Mesothelial cell of epicardium (in vitro differentiated cells): ENCODE measurements at places on chromosomes 12 and 14.

- no peak overlapping the region for H3K27ac ChIP-seq
- H3K27me3 ChIP-seq, result peaks cover 1% of the 10 kb centered on the region
- no peak for DNase-seq
- H3K36me3 ChIP-seq, result no peaks in the 10 kb centered on the region
- H3K4me3 ChIP-seq, result no peak overlapping the region
- no peaks in the 10 kb centered on the region for H3K4me1 ChIP-seq
Measured at GRCh38 chr14:36288496-36288895, 31.9 kb downstream of the MBIP start.

DNA sequence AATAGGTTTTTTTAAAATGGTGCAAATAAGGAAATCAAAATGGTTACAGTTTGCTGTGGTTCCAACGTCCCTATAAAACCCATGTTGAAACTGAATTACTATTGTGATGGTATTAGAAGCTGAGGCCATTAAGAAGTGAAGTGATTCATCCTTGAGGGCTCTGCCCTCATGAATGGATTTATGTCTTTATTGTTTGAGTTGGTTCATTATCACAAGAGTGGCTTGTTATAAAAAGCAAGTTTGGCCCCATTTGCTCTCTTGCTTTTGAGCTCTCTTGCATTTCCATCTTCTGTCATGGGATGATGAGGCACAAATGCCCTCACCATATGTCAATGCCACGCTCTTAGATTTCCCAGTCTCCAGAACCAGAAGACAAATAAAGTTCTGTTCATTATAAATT is 62.3 kb downstream of the PRKD1 start:
- H3K27me3 ChIP-seq, result no peaks in the 10 kb centered on the region
- no peak for DNase-seq
- H3K4me3 ChIP-seq, result no peak overlapping the region
- no peaks in the 10 kb centered on the region for H3K36me3 ChIP-seq
- no peak overlapping the region for H3K27ac ChIP-seq

GRCh38 chr12:101086490-101087135 is 123.4 kb downstream of the SLC5A8 start:
- no peaks in the 10 kb centered on the region for H3K27me3 ChIP-seq
- no peak overlapping the region for H3K27ac ChIP-seq
- H3K4me3 ChIP-seq, result no peak overlapping the region
- peaks cover 8% of the 10 kb centered on the region for H3K4me1 ChIP-seq
- DNase-seq, result no peak
- no peaks in the 10 kb centered on the region for H3K36me3 ChIP-seq

DNA sequence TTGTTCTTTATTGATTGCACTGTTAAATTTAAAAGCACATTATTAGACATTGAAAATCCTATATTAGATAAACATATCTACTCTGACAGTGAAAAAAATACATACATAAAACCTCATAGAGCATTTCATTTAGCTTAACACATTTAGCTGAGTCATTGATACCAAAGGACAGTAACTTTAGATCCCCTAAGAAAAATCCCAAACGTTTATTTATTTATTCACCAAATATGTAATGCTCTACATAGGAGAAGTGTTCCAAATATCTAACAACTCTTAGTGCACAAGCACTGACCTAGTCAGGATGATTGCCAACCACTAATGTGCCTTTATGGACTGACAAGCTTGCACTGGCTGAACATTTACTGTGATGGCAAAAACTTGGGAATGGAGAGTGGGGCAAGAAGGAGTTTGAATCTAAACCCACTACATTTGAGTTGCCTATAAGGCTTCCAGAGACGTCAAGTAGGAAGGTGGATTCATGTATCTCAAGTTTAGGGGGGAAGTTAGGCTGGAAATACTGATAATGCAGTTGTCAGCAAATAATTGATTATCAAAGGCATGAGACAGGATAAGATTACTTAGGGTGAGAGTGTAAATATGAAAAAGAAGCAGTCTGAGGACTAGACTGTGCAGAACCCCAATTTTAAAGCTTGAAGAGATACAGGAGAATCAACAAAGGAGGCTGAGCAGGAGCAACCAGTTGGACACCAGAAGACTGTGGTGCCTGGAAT is 156.4 kb downstream of the PLCZ1 start:
- H3K27ac ChIP-seq, result no peak overlapping the region
- peaks cover 27% of the 10 kb centered on the region for H3K36me3 ChIP-seq
- H3K27me3 ChIP-seq, result no peaks in the 10 kb centered on the region
- DNase-seq, result no peak
- no peak overlapping the region for H3K4me3 ChIP-seq

DNA sequence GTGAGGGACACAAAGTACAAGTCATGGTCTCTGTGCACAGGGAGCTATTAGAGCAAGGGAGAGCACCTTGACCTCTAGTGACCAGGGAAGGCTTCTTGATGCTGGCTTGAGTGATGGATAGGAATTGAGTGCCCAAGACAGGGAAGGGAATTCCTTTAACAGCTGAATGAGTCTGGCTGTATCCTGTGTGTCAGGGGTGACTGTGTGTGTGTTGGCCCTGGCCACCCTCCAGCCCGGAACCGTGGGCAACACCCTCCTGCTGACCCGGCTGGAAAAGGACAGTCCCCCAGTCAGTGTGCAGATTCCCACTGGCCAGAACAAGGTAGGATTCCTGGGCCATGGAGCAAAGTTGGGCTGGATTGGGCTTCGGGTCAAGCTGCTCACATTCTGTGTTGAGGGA is 5.5 kb upstream of the PFDN5 start:
- DNase-seq, result no peak
- peaks cover under 1% of the 10 kb centered on the region for H3K4me1 ChIP-seq
- no peak overlapping the region for H3K4me3 ChIP-seq
- H3K27me3 ChIP-seq, result no peaks in the 10 kb centered on the region
- H3K36me3 ChIP-seq, result peaks cover 11% of the 10 kb centered on the region

DNA sequence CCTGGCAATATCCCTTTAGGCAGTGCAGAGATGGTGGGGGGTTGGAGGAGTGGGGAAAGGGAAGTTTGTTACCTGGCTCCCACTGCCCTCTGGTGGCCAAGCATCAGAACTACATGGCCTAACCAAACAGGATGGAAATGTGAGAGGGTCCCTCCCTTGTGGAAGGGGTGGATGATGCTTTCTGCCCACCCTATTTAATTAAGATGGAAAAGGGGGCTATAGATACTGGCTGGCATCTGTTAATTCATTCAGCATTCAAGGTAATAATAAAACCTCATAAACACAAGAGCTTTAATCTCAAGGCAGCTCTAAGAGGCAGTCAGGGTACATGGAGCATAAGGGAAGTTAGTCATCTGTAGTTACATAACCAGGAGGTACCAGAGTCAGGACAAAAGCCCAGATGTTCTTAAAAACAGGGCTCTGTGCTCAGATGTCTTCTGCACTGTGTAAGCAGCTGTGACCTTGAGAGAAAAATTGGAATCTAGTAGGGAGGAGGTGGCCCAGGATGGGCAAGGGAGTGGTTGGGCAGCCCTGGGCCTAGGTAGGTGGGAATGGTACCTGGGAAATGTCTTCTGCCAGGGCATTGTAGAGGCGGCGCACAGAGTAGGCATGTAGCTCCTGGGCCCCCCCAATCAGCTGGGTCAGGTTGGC is 4.6 kb downstream of the AP1G2 start:
- no peaks in the 10 kb centered on the region for H3K27me3 ChIP-seq
- H3K4me1 ChIP-seq, result peaks cover 12% of the 10 kb centered on the region
- H3K36me3 ChIP-seq, result peaks cover 19% of the 10 kb centered on the region
- no peak overlapping the region for H3K4me3 ChIP-seq
- DNase-seq, result no peak

- H3K27ac ChIP-seq, result no peak overlapping the region
- no peak overlapping the region for H3K4me3 ChIP-seq
- no peak for DNase-seq
- H3K4me1 ChIP-seq, result peaks cover 8% of the 10 kb centered on the region
- peaks cover 11% of the 10 kb centered on the region for H3K36me3 ChIP-seq
Measured at GRCh38 chr12:50232206-50232605, 51.1 kb downstream of the LIMA1 start.
